Activated T-cell treated with anti-CD3 and anti-CD28 coated beads for 48 hours (primary cell): ENCODE measurements at places on chromosomes 6 and 20.

- no peak for DNase-seq
These were observed 831.6 kb downstream of the QKI start for GRCh38 chr6:164246082-164246481.

- no peak for DNase-seq
These were observed 19.4 kb downstream of the KCNK5 start for GRCh38 chr6:39209911-39210310.

DNA sequence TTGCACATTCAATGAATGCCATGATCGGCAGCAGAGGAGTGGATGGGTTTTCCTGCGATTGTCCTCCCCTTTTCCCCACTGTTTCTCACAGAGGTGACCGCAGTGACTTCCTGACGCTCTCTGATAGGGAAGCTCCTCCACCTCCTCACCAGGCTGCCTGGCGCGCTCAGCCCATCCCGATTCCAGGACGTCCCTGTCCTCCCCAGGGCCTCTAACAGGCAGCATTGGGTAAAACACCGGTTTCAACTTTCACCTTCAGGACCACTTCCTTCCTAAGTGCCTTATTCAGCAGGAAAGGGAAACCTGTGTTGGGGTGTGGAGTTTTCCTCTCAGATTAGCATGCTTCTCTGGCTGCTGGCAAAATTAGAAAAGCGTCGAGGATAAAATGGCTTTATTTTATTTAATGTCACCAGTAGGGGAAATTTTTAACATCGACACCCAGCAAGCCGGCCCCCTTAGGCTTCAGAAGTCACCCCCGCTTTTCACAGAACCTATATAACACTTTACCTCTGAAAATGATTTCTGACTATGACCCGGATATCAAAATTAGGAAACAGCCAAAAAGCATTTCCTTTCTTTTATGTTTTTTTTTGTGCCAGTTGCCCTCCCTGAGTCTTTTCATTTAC lies 570.4 kb upstream of the GJE1 start:
- DNase-seq, result no peak

DNA sequence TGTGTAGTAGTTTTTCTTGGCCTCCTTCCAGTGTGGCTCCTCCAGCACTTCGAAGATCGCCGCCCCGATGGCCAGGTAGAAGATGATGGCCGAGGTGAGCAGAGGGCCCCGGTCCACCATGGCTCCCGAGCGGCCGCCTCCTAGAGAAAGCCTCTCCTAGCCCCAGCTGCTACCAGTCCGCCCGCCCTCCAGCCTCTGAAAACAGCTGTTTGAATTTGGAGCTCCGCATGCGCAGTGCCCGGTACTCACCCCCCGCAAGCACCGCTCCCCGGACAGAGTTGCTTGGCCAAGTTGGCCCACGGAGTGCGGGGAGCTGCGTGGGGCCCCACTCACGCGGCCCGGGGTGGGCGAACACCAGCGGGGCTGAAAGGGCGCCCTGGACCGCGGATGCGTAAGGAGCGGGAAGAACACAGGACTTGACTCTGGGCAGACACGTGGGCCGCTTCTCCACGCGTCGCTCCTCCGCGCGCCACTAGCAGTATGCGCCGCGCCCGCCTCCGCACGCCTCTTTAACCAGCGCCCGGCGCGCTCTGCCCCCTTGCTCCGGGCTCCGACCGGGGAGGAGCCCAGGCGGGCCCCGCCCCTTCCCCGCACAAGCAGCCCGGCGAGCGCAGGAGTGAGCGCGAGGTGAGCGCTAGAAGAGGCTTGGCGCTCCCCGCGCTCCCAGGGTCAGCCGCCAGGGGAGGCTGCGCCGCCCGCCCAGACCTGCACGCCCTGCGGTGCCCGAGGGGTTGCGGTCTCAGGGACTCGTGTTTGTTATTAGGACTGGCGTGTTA lies at the start of gene KCNK5:
KCNK5 (minus strand) TSS at position 484 of the 776 bp plus-strand sequence; CDS start at position 120, 364 bp downstream.
- peak; percentile 88 for DNase-seq

GRCh38 chr6:144777249-144777648 lies 492.1 kb downstream of the UTRN start:
- DNase-seq, result no peak

DNA sequence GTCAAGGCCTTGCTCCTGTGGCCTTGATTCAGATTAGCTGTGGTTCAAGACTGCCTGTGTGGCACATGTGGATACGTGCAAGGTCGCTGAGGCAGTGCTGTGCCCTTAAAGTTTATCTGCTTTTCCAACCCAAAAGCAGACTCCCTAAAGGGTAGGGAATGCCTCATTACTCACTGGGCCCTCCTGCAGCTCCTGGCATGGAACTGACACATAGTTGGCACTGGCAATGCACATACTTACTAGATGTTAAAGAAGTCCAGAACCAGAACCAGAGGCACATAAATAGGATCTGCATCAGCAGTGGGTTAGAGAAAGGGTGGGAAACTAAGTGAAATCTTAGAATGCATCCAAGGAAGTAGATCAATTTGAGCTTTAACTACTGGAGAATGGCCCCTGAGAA lies 90.6 kb upstream of the MLN start:
- DNase-seq, result no peak

- no peak for DNase-seq
These were observed 245.3 kb upstream of the MAN1A1 start for GRCh38 chr6:119594907-119595306.

DNA sequence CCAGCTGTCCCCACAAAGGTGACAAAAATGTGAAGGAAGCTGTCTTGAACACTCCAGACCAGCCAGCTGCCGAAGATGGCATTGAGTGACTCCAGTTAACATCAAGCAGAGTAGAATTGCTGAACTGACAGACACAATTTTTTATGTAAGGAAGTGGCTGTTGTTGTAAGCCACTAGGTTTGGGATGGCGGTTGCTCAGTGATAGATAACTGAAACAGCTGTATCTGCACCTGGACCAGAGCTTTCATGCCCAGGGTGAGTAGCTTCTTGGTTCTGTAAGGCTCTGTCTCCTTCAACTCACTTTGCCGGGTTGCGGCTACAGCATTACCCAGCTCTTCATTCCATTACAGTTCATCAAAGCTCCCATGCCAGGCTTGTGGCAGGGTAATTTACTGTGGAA lies 49.7 kb upstream of the DDR1 start:
- no peak for DNase-seq
